Activated CD4-positive, alpha-beta T cell treated with anti-CD3 and anti-CD28 coated beads for 1 hour (primary cell): ENCODE measurements at places on chromosomes 4 and X.

DNA sequence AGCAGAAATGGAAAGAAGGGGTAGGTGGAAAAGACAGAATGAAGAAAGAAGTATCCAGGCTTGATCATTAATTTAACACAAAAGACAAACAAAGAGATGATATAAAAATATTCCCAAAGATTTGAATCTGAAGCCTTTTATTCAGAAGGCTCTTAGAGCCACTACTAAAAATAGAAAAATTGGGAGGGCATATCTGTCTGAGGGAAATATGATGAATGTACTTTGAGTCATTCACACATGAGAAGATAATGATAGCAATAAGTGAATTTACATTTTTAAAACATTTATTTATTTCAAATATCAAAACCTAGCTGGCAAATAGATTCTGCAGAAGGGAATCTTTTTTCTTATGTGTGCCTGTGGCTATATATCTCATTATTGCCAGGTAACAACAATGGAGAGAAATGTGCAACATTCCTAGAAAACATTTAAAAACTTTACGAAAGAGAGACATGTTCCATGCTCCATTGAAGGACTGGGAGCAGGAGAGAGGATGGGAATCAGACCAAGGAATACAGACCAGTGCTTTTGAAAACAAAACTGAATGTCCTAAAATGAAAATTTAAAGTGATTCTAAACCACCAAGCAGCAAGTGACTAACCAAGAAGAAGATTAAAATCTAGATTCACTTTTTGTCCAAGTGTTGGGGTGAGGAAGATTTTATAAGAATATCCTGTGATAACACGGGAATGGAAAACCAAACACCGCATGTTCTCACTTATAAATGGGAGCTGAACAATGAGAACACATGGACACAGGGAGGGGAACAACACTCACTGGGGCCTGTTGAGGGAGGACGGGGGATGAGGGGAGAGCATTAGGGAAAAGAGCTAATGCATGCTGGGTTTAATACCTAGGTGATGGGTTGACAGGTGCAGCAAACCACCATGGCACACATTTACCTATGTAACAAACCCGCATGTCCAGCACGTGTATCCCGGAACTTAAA lies 41.2 kb downstream of the ANXA5 start:
- no peak for DNase-seq

DNA sequence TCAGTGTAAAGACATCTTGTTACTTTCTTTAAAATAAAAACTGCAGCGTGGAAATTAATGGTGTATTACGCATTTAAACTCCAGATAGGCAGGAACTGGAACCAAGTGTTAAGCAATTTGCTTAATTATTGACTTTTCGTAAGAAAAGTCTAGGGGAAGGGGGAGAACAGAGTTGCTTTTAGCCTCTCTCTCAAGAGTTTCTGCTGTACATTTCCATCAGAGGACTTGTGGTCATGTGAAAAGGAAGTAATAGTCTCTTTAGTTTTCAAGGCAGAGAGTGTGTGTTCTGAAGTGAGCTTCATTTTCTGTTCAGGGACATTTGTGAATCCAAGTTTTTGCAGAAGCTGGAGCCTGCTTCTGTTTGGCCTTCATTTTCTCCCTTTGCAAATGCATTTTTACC lies 127.2 kb downstream of the UBE2K start:
- no peak for DNase-seq

- DNase-seq, result no peak
Measured at GRCh38 chr4:80709082-80709869, 321.2 kb upstream of the BMP3 start.

- no peak for DNase-seq
Measured at GRCh38 chrX:7568597-7568996, 274.4 kb upstream of the VCX start.

DNA sequence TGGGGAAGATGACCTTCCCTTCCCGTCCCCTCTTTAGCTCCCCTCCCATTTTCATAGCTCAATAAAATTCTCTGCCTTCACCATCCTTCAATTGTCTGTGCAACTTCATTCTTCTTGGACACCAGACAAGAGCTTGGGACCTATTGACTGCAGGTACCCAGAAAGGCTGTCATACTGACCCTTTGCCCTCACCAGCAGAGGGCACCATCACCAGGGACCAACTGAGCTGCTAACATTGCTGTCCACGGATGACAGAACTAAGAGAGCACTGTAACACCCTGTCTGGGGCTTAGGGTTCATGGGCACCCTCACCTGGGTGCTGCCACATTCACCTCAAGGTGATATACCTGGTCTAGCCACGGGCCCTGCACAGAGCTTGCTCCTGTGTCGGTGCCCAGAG lies 141.3 kb upstream of the VCX3B start:
- no peak for DNase-seq

DNA sequence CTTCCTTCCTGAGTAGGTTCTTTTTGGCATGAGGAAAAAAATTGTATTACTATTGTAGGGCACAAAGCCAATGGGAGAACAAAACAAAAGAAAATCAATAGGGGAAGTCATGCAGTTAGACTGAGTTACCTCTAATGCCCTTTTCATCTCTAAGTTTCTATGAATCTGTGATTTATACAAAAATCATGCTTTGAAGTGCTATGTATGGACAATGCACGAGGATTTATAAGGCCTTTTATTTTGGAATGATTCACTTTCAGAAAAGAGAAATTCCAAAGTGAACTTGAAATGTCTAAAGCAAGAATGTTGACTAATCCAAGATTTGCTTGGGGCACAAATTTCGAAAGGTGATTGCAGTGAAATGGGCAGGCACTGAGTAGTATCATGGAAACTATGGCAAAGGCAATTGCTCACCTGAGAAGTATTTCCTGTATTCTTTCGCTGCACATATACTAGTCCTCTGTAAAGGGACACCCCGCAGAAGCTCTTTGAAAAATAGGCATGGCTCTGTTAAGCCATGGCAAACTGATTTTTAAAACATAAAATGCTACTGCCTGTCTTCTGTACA lies 52.8 kb downstream of the ADGRG4 start:
- no peak for DNase-seq

GRCh38 chr4:182808673-182809416 lies 108.3 kb downstream of the DCTD start:
- DNase-seq, result peak; percentile 16

DNA sequence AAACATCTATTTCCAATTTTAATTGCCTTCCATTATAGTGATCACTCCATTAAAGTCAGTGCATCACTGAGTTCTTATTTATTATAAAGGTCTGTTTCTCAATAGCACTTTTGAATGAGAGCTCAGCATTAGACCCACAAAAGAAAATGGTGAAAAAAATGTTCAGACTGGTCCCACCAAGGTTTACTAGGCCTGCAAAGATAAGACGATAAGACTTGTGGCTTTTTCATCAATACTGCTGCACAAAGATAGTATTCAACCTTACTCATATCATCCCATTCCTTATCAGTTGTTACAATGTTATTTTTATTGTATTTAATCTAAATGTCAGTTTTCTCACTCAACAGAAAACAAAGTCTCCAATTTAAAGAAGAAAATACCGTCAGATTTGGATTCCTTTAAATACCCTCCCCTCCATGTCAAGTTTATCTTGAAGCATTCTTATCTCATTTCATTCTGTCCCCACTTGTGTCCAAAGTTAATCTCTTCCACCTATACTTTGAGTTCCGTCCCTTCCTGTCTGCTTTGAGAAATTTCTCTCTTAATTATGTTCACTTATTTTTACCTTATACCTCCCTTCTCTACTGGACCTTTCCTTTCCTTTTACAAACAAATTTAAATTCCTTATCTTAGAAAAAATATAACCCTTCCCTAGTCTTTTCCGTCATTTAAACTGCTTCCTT lies 140.0 kb downstream of the GASK1B start:
- no peak for DNase-seq

GRCh38 chrX:112137276-112137675 lies 54.7 kb upstream of the TRPC5 start:
- DNase-seq, result no peak

DNA sequence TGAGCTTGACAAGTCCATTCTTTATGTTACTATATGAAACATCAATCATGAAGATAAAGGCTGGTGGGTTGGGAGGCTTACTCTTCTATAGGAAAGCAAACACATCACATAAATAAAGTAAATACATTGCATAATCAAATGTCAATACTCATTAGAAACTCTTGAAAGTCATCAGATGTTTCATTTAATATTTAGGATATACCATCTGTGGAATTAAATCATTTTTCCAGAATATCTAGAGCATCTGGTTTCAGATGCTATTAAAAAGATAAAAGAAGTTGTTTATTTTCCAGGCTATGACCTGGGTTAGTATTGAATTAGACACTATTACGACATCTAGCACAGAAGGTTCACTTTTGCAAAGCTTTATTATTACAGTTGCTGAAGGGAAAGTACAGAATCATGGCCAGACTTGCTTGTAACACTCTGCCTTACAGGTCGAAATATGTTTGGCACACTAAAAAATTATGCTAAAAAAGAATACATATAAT lies 72.6 kb downstream of the METTL14 start:
- no peak for DNase-seq

- no peak for DNase-seq
Measured at GRCh38 chrX:12229986-12230385, 91.7 kb downstream of the FRMPD4 start.

- no peak for DNase-seq
Measured at GRCh38 chrX:10235851-10236250, 79.1 kb downstream of the CLCN4 start.

- no peak for DNase-seq
Measured at GRCh38 chrX:151977923-151978322, 3.4 kb upstream of the GABRE start.

GRCh38 chrX:78378476-78379115 lies 51.2 kb upstream of the CYSLTR1 start:
- DNase-seq, result no peak

GRCh38 chr4:36256398-36256891 lies 12.1 kb upstream of the ARAP2 start:
- DNase-seq, result no peak

DNA sequence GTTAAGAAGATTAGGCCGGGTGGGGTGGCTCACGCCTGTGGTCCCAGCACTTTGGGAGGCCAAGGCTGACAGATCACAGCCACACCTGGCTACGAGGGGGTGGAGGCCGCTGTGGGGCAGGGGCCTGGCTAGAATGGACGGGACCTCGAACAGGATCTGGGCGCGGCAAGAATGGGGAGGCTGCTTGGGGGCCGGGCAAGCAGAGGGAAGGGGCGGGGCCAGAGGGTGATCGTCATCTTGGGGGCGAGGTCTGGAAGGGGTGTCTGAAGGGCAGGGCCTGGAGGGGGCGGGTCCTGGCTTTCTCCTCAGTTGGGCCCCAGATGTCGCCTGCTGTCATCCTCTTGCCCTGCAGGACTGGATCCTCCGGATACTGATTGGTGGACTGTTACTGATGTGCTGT lies 57.3 kb upstream of the ENPEP start:
- no peak for DNase-seq
